K562 (cell line): ENCODE measurements at places on chromosomes 1 and 21.

DNA sequence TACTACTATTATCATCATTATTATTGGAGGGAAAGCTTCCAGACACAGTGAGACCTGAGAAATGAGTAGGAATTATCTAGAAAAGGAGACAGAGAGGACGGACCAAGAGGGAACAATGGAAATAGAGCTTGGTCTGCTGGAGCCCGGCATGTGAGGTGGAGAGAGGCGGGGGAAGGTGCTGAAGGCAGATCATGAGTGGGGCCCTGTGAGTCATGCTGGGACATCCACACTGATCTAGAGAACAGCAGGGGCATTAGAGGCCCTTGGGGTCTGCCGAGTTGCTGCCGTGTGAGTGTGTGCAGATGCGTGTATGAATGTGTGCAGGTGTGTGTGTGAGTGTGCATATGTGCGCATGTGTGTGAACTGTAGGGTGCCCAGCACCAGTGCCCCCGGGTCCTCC lies 65.7 kb downstream of the TMCO4 start:
- DNase-seq = no peak

GRCh38 chr1:102191723-102192122 lies 195.0 kb upstream of the OLFM3 start:
- no peak for DNase-seq

- DNase-seq = peak; percentile 20
Measured at GRCh38 chr1:157363660-157364140, 188.6 kb downstream of the FCRL5 start.

- no peak for DNase-seq
Measured at GRCh38 chr1:189701606-189702005, 776.1 kb downstream of the BRINP3 start.

DNA sequence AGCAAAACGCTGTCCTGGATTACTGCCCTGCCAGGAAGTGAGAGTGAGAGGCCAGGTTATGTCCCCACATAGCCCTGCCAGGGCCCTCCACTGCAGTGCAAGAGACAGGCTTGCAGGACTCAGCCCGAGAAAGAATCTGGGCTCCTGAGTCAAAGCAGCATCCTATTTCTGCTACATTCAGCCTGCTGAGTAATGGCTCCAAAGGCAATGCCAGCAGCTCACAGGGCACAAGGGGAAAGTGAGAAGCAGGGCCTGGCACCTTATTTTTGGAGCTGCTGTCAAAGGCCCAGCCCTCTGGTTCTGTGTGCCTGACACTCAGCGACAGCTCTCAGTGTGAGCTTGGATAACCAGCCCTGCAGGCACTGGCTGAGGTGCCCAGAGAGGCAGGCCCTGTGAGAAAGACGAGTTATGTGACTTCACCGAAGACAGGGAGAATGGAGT lies 83.9 kb downstream of the DTL start:
- DNase-seq = no peak

DNA sequence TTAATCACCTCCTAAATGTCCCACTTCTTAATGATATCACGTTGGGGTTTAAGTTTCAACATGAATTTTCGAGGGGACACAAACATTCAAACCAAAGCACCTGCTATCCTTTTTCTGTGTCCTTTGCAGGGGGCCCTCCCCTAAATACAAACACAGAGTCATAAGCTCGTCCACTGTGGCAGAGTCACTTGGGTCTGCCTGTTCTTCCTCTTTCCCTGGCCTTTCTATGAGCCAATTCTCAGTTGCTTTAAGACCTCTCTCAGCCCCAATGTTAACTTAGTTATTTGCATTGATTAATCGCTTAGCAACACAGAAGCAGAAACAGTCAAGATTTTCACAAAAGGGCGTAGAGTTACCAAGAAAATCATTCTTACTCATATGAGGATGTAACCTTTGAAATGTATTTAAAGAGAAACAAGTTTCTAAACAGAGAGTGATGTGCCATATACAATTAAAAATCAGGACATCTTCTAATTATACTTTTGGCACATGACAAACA lies 14.9 kb downstream of the APCS start:
- DNase-seq = no peak

DNA sequence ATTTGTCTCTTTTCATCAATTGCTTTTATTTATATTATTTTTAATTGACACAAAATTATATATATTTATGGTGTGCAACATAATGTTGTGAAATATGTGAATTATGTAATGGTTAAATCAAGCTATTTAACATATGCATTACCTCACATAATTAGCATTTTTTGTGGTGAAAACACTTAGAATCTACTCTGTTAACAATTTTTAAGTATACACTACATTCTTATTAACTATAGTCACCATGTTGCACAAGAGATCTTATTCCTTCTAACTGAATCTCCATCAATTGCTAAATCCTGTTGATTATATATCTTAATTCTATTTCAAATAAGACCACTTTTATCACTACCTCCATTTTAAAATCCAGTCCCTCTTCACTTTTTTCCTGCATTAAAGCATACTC lies 42.5 kb downstream of the PLPPR5 start:
- no peak for DNase-seq

DNA sequence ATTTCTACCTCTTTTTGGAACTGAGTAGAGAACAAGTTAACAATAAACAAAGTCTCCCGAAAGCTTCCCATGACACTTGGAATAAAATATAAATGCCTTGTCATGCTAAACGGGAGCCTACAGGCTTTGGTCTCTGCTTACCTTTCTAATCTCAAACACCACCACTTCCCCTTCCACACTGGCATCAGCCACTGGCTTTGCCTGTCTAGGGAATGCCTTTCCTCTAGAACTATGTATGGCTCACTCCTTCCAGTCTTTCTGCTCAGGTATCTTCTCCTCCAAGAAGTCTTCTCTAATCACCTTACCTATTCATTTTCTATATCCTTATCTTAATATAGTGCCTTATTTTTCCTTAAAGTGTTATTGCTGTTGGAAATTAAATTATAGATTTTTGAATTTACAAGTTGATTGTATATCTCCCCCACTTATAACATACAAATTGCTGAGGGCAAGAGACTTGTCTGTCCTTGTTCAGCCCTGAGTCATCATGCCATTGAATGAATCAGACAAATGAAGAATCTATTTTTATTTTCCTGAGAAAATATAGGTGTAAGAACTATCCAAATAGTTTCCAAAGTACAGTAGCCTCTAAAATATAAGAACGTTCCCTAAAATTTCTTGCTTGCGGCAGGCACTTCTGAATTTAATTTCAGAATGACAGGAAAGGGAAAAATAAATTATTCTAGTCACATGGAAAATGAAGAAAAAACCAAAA lies 119.2 kb downstream of the TM2D1 start:
- no peak for DNase-seq

- no peak for DNase-seq
Measured at GRCh38 chr21:31398574-31398973, 54.5 kb upstream of the TIAM1 start.

DNA sequence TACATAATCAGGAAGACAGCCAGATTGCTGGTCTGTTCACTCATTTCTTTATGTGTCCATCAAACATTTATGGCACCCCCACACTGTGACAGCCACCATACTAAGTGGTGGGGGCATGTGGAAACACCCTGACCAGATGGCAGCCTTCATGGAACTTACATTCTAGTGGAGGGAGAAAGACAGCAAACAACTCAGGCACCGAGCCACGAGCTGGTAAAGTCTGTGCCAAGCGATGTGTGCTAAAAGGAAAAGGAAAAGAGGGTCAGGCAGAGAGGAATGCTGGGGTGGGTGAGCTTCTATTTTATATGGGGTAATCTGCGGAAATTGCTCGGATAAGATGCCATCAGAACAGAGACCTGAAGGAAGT lies 33.2 kb upstream of the CD2 start:
- DNase-seq = no peak

GRCh38 chr1:46585312-46585938 lies 18.6 kb downstream of the MKNK1 start:
- DNase-seq = no peak

GRCh38 chr21:36727866-36728265 lies 29.0 kb downstream of the SIM2 start:
- DNase-seq = peak; percentile 18

DNA sequence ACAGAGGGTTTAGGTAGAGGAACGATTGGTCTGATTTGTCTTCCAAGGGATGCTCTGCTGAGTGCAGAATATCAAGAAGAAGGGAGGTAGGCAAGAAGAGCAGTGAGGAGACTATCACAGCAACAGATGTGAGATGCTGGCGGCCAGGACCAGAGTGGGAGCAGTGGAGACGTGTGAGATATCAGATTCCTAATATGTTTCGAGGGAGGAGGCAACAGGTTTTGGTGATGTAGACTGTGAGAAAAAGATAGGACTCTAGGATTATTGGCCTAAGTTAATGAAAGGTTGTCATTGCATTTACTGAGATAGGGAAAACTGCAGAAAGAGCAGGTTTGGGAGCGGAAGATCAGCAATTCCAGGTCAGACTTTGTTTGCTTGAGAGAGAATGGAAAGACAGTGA lies 182.9 kb downstream of the FMN2 start:
- DNase-seq = no peak

GRCh38 chr1:1678581-1679380 lies 13.8 kb downstream of the SLC35E2B start:
- DNase-seq = peak; percentile 67

DNA sequence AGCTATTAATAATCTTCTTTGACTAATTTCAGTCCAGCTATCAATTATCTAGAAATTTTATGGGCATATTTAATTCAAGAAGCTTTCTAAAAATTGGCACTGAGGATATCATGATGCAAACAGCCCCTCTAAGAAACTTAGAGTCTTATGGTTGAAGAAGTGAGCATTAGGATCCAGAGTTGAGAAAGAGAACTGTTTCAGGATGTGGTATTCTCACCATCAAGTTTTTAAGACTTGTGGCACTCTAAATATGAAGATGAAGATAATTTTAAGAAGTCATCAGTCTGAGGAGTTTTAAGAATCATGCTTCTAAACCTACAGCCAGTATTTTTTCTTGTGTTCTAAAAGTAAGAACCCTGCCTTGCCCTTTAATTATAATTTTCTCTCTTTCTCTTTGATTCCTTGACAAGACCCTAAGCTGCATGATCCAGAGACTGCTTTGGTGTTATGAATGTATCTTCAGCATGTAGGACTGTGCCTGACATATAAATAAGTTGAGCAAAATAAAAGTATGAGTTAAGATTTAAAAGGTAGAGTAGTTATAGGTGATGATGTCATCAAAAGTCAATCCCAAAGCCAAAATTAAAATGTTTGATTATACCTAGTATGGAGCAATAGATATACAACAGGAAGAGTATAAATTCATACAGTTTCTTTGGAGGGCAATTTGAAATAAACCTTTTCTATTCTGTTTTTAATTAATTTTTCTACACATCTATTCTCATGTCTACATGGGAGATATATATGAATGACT lies 39.1 kb downstream of the RPS6KC1 start:
- no peak for DNase-seq

GRCh38 chr1:184462155-184462554 lies 75.3 kb downstream of the C1orf21 start:
- DNase-seq = no peak

- DNase-seq = no peak
Measured at GRCh38 chr1:3568815-3569435, 42.4 kb downstream of the MEGF6 start.

DNA sequence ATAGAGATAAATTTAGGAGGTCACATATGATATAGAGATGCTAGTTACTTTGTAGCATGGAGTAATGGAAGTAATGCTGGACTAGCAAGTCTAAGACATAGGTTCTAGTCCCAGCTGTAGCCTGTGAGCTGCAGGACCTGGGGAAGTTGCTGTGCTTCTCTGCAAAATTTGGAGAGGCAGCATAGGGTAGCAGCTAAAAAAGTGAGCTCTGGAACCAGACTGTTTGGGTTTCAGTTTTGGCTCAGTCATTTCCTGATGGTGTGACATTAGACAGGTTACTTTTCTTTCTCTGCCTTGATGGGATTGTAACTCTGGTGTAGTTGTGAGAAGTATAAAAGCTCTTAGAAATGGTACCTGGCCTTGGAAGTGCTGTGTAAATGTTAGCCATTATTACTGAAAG lies 3.3 kb downstream of the METTL13 start:
- DNase-seq = no peak

DNA sequence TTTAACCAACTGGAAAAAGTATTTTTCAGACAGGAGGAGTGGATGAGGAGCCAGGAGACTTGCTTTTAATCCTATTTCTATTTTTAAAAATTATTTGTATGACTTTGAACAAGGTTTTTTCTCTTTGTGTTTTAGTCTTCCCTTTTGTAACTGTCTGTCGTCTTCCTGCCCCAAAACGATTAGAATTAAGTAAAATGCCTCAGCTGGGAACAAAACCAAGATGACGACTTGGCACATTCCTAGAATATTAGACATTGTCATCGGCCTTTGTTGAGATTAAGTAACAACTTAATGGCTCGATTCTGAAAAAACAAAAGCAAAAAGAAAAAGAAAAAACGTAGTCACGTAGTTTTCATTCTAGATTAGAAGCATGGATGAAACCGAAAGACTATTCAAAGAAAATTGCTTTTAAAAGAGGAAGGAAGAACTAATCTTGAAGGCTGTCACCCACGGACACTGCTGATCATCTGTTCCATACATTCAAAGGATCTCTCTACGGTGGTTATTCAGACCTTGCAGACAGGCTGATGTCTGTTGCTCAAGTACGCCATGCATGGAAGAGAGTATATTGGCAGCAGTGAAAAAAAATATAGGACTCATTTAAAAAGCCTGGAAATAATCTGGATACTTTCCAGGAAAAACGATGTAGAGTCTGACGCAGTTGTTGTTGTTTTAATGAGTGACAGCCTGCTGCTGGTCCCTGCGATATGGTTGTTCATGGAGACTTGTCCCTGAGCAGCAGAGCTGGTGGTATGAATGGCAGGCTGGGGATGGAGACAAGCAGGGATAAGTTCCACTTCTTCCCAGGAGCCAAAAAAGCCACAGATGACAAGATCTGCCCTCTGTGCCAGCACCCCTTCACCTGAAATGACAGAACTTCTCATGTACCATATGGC lies 16.8 kb downstream of the GNG4 start:
- no peak for DNase-seq

DNA sequence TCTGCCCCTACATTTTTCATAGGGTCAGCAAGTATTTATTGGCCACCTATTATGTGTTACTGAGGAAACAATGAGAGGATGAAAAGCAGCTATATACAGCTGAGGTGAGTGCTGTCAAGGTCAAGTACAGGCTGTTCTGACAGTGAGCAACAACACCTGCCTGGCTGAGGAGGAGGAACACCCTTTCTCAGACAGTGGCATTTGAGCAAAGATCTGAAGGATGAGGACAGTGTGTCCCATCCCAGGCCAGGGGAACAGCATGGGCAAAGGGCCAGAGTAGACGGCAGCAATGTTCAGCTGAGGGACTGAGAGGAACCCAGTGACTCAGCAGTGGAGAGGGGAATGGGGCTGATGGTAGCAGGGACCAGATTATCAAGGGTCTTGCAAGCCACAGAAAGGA lies 101.0 kb downstream of the ELAVL4 start:
- DNase-seq = no peak

- peak; percentile 11 for DNase-seq
Measured at GRCh38 chr21:32298658-32299081, at the start of gene MRAP. MRAP (plus strand) TSS chr21:32298855; CDS start chr21:32298972, 117 bp downstream.

DNA sequence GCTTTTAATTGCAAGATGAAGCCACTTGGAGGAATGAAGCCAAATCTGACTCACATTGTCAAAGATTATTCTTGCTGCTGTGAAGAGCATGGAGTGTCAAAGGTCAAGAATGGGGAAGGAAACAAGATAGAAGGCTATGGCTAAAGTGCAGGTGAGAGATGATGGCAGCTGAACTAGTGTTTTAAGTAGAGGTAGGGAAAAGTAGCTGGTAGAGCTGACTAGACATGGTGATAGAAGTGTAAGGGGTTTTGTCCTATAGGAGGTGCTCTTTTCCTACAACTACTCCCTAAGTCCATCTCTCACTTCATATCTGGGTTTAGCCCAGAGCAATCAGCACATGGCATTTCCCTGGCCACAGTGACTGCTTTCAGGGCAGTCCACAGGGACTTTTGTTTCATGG lies 11.8 kb downstream of the UBE2T start:
- DNase-seq = no peak
